ENCODE measurements at places on chromosomes 6 and 20.
A peak's percentile ranks its signal among the peaks of the same experiment; 100 is the strongest.

- DNase-seq = no peak
These were observed 119.5 kb upstream of the SGK1 start for GRCh38 chr6:134437376-134437775.

- peak; percentile 34 for DNase-seq
These were observed 7.6 kb downstream of the TREM1 start for GRCh38 chr6:41278699-41279405.

GRCh38 chr6:83044091-83044768, 21.4 kb downstream of the UBE3D start:
- no peak for DNase-seq

GRCh38 chr6:149457316-149457884, 27.4 kb downstream of the ZC3H12D start:
- DNase-seq = no peak

GRCh38 chr20:32010101-32010500, at the start of gene CCM2L:
Gene CCM2L, plus strand, starts transcription at chr20:32010438. Its CDS starts 17 bp downstream, at chr20:32010455.
- DNase-seq = no peak

DNA sequence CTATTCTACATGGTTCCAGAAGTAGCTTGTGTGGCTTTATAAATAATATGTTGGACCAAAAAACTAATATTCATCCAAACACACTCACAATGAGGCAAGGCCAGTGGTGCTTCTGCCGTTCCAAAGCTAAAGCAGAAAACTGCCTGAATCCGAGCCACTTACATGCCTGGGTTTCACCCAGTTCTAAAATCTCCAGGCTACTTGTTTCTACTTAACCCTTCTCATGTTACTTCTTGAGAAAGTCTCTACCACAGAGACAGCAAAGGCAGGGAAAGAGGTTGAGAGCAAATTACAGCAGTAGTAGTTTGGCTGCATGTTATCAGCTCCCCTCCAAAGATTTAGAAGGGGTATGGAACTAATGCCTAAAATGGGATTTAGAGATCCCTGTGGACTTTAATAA, 62.0 kb downstream of the FAXC start:
- no peak for DNase-seq

DNA sequence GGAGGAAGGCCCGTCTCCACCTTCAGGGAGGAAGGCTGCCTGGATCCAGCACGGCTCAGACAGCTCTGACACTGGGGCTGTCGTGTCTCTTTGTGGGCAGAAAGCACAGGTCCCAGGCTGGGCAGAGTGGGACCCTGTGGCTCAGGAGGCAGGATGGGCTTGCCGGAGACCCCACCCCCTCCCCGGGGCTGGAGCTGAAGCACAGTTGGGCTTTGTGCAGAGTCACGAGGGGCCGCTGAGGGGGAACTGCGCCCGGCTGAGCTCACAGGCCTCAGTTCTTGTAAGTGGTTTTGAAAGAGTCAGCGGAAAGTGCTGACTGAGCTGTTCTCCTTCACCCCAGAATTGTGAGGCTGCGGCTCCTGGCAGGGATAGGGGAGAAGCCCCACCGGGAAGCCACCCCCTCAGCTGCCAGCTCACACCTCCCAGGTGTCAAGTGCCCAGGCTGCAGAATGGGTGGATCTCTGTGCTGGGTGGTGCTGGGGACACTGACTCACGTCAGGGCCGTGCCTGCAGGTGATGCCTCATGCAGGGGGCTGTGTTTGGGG, 145.5 kb upstream of the RNF24 start:
- DNase-seq = no peak

GRCh38 chr20:6651016-6651415, 116.5 kb upstream of the BMP2 start:
- DNase-seq = no peak

- DNase-seq = no peak
These were observed 79.5 kb upstream of the ATXN1 start for GRCh38 chr6:16840725-16841124.

DNA sequence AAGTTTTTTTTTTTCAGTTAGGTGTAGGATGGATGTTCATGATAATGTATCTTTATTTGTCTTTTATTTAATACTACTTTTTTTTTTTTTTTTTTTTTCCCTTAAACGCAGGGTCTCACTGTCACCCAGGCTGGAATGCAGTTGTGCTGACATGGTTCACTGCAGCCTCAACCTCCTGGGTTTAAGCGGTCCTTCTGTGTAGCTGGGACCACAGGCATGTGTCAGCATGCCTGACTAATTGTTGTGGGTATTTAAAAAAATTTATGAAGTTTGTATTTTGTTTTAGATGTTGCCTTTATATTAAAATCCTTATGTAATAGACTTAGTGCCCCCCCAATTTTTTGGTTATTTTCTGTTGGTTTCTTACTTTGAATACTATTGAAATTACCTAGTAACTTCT, 42.6 kb downstream of the NCOA3 start:
- peak; percentile 7 for DNase-seq

- DNase-seq = no peak
These were observed 801.9 kb downstream of the QKI start for GRCh38 chr6:164216368-164216767.

DNA sequence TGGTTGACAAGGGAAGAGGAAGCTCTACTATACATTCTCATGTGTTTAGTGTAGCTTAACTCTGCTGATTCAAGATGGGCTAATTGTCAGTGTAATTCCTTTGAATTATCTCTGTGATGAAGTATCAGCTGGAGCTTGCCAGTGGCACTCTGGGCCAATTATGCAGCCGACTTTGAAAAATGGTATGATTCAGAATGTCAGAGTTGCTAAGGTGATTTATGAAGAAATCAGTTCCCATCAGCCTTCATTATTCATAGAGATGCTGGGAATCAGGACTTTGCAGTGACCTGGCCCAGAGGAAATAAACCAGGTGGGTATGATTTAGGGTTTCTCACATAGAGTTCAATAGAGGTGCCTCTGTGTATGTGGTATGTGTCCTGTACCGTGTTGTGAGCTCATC, 33.4 kb downstream of the KCNS1 start:
- no peak for DNase-seq

- no peak for DNase-seq
These were observed 30.2 kb downstream of the RANBP9 start for GRCh38 chr6:13681305-13682061.

- no peak for DNase-seq
These were observed 229.6 kb downstream of the EYA2 start for GRCh38 chr20:47124181-47124717.

GRCh38 chr6:22896696-22897095, 327.3 kb downstream of the HDGFL1 start:
- no peak for DNase-seq

DNA sequence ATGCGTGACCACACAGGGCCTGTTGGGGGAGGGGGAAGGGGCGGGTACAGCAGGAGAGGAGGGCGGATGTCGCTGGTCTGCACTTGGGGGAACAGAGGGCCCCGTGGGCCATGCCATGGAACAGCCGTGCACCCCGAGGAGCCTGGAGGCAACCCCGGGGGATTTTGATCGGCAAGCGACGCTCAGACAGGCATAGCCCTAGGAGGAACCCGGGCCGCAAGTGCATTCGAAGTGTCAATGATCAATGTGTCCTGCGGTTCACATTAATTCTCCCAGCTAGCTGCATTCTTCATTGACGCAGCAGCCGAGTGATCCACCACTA, 772.8 kb upstream of the DEFB115 start:
- DNase-seq = no peak

DNA sequence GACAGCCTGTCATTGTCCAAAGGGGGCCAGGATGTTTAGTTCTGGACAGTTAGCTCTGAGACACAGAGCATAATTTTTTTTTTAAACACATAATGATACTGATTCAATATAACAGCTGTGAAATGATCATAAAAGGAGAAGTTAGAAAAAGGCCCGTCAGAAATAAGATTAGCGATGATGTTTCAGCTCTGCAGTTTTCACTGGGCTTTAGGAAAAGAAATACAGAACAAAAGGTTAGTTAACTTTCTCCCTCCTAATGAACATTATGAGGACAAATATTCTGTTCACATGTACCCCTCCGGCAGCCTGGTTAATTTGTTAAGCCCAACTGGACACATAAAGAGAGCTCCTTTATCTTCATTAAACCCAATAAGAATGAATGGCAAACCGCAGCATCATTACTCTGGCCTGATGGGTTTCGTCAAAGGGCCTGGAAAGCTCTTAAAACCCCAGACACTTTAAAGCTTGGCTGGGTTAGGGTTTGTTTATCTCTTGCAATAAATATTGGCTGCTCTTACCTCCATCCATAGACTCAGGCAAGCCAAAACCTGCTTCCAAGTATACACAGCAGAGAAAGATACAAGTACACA, 394.6 kb downstream of the KIF16B start:
- no peak for DNase-seq

Measured in activated CD8-positive, alpha-beta memory T cell treated with anti-CD3 and anti-CD28 coated beads for 4 hours (primary cell).